ENCODE measurements at places on chromosomes 16 and 17.

GRCh38 chr16:2776500-2777139 is 460 bp downstream of the ELOB start:
- no peak for DNase-seq

GRCh38 chr16:75486676-75487313 is 8.4 kb downstream of the CHST6 start:
- no peak for DNase-seq

DNA sequence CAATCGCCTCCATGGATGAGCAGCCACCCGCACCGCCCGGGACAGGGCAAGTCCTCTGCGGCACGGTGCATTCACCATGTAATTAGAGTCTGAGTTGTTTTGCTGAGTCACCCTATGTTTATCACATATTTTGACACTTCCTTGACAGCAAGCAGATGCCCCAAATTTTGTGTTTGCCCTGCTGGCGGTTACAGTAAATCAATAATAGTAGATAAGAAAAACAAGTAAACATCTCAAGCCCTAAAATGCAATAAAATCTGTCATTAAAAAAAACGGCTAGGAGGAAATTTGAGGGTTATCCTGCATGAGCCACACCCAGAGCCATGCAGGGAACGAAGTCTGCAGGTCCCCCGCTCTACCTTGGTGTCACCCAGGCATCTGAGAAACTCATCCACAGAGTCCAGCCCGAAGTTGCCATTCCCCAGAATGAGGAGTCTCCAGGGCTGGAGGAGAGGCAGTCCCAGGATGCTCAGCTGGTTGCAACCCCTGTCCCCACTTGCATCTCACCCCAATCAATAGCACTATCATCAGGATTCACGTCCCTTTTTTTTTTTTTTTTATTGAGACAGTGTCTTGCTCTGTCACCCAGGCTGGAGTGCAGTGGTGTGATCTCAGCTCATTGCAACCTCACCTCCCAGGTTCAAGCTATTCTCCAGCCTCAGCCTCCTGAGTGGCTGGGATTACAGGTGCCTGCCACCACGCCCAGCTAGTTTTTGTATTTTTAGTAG is 16.5 kb upstream of the ST6GALNAC1 start:
- no peak for DNase-seq

DNA sequence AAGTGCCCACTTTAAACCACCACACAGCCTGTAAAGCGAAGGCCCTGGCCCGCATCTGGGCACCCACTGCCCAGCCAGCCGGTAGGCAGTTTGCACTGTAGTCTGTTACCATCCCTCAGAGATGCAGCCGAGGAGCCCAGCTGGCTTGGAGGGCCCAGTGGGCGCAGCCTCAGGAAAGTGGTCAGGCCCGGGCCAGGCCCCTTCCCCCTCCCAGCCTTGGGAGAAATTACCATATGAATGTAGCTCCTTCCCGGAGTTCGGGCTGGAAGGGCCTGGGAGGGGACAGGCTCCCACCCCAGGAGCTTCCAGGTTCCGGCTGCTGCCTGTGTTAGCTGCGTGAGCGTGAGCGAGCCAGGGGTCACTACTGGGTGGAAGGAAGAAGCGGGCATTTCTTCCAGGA is 325.4 kb downstream of the SEC14L1 start:
- no peak for DNase-seq

- DNase-seq = peak; percentile 5
These were observed 74.8 kb upstream of the GRIN2A start for GRCh38 chr16:10256784-10257641.

- no peak for DNase-seq
These were observed 139.2 kb downstream of the PHKB start for GRCh38 chr16:47600376-47600775.
